ENCODE measurements at places on chromosomes 7 and 10.

GRCh38 chr10:112672706-112673105, 225.7 kb downstream of the VTI1A start:
- DNase-seq, result no peak

DNA sequence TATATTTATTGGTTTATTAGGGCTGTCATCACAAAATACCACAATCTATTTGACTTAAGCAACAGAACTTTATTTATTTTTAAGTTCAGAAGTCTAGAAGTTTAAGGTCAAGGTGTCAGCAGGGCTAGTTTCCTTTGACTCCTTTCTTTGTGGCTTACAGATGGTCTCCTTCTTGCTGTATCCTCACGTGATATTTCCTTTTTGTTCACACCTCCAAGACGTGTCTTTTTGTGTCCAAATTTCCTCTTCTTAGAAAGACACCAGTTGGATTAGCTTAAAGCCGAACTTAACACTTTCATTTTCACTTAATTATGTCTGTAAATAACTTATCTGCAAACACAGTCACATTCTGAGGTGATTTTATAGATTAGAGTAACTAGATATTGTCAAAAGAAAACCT, 631.4 kb upstream of the POT1 start:
- DNase-seq, result no peak

DNA sequence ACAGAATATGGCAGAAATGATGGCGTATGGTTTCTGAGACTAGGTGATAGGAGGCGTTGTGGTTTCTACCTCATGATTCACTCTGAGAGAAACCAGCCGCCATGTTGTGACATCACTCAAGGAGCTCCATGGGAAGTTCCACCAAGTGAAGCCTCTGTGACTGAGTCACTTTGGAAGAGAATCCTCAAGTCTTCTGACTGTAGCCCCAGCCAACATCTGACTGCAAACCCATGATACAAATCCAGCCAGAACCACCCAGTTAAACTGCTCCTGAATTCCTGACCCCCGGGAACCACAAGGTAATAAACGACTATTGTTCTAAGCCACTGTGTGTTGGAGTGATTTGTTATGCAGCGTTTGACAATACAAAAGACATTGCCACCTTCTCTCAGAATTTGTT, 91.1 kb upstream of the CARD11 start:
- no peak for DNase-seq

GRCh38 chr7:102272075-102272916, 14.4 kb upstream of the SH2B2 start:
- DNase-seq, result peak; percentile 19

DNA sequence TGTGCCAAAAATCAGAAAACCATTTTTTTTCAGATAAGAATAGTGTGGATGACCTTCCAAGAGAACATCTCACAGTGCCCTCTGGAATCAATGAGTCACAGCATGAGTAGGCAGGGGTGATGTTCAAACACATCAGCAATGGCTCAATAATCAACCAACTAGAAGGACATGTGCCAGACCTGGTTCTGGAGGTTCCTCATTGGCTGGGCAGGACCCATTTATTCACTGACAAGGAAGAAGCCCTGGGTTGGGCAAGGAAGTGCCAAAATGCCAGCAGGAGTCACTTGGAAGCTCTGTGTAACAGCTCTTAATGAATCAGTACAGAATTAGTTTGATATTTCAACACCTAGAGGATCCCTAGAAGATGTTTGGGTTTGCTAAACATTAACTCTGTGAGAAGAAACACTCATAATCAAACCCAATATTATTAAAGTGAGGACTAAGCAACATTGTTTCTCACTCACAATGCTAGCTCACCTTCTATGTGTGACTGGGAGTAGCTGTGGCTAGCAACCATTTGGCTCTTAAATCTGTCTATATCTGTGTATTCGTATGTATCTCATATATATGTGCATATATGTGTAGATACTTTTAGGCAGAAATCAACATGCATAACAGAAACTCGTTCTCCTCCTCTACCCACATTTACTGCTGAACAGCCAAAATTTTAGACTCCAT, 72.3 kb upstream of the APBB1IP start:
- DNase-seq, result no peak

DNA sequence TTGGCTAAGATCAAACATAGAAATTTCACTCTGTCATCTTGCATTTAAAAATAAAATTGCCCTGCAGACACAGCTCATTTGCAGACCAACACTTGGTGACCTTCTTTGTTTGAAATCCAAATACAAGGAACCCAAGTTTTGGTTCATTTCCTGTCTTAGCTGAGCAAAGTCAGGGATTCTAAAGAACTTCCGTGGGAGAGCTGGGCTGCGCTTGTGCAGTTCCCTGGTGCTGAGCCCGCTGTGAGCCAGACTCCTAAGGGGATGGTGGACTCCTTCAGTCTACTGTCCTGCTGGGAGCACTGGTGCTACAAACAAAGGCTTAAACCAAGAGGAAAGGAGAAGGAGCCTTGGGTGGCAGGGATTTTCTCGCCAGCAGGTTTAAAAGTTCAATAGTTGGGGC, 60.0 kb downstream of the MYOF start:
- DNase-seq, result no peak

- no peak for DNase-seq
Measured at GRCh38 chr7:17071866-17072265, 190.1 kb upstream of the AGR3 start.

- no peak for DNase-seq
Measured at GRCh38 chr7:127769696-127770400, 117.9 kb downstream of the SND1 start.

GRCh38 chr7:41573015-41573414, 129.9 kb downstream of the INHBA start:
- DNase-seq, result no peak

- DNase-seq, result no peak
Measured at GRCh38 chr7:156834462-156834861, 58.5 kb downstream of the LMBR1 start.

GRCh38 chr10:70740406-70741288, 44.5 kb downstream of the TBATA start:
- no peak for DNase-seq

GRCh38 chr7:91089382-91089963, 174.8 kb upstream of the FZD1 start:
- DNase-seq, result no peak

- no peak for DNase-seq
Measured at GRCh38 chr10:127318396-127318795, 122.0 kb upstream of the INSYN2A start.

DNA sequence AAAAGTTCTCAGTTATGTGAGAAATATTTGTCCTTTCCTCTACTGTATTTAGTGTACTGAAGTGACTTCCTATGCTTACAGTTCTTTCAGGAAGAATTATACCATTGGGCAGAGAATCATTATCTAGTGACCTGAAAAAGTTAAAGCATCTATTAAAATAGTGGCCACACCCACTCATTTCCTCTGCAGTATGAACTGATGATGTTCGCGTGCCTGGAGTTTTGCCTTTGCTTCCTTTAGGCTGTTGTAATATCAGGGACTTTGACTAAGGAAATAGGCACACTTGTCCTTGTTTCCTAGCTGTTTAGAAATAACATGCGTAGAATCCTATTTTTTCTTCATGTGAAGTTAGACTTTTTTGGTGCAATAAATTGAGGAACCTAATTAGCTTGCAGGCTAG, 100.7 kb downstream of the ZMYND11 start:
- no peak for DNase-seq

DNA sequence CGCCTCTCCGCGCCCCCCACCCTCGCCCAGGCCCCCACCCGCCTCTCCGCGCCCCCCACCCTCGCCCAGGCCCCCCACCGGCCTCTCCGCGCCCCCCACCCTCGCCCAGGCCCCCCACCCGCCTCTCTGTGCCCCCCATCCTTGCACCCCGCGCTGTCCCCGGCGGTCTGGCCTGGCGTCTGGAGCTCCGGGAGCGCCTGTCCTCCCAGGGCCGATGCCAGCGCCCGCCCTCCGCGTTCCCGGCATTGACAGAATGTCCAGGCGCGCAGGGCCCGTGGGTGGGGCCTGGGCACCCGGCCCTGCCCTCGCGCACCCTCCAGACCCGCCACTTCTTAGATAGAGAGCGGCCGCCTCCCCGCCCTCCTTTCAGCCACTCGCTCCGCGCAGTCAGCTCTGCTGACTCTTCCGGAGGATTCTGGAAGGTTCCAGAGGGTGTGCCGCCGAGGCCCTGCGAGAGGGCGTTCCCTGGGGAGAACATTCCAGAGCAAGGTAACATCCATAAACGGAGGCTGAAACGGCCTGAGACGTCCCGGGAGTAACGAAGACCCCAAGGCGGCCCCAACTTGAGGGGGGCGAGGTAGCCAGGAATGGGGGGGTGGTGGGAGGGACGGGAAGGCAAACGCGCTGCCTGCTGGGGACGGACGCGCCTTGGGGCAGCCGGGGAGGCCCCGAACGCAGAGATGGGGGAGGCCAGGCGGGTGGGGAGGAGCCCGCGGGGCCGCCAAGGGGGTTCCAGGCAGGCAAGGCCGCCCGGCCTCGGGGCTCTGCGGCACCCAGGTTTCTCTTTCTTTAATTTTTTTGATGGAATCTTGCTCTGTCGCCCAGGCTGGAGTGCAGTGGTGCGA, 117.8 kb downstream of the DYNC2I1 start:
- no peak for DNase-seq

DNA sequence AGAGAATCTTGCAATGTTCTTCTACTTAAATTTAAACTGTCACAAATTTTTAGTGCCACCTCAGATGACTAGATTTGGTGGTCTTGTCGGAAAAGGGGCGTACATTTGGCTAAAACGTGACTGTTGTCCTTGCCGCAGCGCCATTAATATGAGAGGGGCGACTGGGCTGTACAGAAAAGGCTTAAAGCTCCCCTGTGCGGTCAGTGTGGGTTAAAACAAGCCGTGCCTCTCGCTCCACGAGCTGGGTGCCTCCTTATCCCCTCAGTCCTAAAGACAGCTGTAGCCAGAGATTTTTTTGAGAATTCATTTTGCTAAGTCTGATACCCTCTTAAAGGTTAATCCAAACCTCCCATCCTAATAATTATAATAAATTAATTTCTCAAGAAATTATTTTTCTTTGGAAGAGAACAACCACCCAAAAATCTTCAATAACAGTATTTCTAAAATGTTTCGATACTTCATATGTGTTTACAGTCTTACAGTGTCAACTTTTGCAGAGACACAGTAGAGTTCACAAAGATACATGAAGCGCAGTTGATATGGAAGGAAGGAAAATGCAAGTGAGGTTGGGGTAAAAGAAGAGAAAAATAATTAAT, 68.6 kb downstream of the C7orf25 start:
- no peak for DNase-seq

DNA sequence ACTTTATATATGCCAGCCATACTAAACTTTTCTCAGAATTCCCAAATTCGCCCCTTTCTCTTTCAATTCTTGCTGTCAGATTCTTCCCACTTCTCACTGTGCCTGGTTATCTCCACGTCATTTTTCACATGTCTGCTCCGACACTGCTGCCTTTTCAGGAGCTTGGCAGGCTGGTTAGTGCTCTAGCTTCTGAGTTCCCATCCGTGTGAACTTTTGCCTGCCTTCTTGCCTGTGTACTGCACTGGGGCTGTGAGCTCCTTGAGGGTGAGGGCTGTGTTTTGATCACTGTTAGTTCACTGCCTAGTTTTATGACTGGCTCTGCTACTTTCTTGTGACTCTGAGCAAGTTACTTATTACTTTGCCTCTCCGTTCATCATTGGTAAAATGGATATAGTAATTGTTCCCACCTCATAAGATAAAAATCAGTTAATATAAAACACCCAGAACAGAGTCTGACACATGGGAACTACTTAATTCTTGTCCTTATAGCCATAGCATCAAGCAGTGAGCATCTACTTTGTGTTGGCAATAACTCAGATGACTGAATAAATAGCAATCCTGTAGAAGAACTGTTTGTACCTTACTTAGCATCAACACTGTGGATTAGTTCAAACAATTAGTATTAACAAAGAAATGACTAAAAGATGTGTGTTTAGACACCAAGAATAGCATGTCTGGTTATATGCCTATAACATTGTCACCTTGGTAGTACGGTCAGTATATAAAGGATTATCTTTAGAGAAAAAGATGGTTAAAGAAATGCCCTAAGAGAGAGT, 5.5 kb downstream of the GSTO1 start:
- no peak for DNase-seq

DNA sequence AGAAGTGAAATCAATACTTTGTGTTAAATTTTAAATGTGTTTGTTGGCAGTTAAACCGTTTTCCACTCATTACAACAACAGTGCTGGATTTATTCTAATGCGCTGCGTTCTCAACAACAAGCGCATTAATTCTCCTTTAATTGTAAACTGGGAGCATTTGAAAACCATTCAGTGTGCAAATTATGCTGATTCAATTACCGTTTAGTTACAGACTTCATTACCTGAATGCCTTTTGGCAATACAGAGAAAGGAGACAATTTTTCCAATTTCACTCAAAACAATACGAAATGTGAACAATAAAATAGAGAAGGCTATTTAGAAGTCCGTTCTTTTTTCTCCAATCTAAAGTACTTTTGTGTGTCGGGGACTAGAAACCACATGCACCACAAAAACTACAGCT, 4.2 kb downstream of the NXPH1 start:
- DNase-seq, result no peak

DNA sequence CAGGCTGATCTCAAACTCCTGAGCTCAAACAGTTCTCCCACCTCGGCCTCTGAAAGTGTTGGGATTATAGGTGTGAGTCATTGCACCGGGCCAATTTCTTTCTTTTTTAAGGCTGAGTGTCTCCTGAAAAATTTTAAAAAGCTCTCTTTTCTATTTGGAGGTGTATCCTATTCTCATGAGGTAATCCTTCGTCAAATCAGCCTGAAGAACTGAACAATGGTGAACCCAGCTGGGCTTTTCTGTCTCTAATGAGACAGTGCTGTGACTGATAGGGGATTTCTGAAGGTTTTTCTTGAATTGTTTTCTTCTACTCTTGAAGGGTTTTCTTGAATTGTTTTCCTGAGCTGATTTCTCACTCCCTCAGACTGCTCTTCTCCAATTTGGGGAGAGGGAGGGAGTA, 30.9 kb upstream of the CALU start:
- DNase-seq, result no peak

DNA sequence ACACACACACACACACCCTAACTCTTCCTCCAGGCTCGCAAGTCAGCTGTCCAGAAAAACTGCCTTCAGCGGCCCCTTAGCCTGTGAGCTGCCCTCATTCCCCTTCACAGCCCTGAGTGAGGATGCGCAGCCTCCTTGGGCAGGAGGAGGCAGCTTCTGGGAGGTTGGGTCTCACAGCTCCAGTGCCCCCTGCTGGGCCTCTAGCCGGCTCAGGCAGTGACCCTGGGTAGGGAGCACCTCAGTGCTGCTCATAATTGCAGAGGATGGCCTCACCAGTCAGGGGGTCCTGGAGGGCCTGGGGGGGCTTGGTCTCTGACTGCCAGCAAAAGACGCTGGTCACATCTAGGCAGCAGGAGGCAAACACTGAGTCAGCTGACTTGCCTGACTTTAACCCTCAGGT, 43.7 kb downstream of the ZNF273 start:
- no peak for DNase-seq

- no peak for DNase-seq
Measured at GRCh38 chr7:27459021-27459730, 203.5 kb downstream of the HIBADH start.
